ENCODE measurements at places on chromosomes 5 and 9. TPM values are rescaled to one million over a fixed set of nuclear protein-coding genes. Genes with fewer than 3 reads are reported as not detected.

Gene NMUR2
- 0.21 TPM for total RNA-seq

Gene TRPM3
- total RNA-seq = 1.2 TPM

Gene SLC25A2
- not detected for total RNA-seq

Gene SIMC1
- total RNA-seq = 6.8 TPM

Gene ADAMTS13
- total RNA-seq = 2.3 TPM

Gene DMRT3
- total RNA-seq = not detected

Gene KIAA1958
- total RNA-seq = 3.3 TPM

Gene EMB
- total RNA-seq = 35.8 TPM

Gene ENHO
- 0.60 TPM for total RNA-seq

- no peak for DNase-seq
Measured at GRCh38 chr5:139926797-139927503, 116.1 kb downstream of the NRG2 start.

GRCh38 chr5:168681556-168682183 is 102.5 kb upstream of the PANK3 start:
- peak; percentile 81 for DNase-seq

- DNase-seq = no peak
Measured at GRCh38 chr9:135374591-135374990, 105.0 kb upstream of the PPP1R26 start.

DNA sequence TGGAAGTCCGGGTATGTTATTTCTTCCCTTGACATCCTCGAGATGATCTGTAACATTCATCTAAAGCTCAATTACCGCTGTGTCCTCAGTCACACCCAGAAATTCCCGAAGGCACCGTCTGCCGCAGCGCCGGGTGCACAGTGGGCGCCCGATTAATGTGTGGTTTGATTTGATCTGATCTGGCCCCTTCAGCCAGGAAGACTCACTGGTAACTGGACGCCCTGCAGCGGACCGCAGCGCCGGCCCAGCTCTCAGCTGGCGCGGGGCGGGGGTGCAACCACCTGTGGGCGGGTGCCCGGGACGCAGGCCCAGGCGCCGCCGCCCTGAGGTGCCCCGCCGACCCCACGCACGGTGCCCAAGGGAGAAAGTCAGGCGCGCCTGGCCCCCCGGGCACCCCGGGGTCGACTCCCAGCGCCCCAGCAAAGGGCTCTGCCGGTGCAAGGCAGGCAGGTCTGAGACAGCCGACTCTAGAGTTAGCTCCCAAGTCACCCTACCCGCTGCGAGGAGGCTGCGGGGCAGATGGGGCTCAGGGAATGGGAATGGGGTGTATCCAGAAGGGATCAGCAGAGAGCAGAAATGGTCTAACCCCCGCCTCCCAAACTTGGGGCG is 1.7 kb downstream of the EPB41L4B start:
- DNase-seq = peak; percentile 33

DNA sequence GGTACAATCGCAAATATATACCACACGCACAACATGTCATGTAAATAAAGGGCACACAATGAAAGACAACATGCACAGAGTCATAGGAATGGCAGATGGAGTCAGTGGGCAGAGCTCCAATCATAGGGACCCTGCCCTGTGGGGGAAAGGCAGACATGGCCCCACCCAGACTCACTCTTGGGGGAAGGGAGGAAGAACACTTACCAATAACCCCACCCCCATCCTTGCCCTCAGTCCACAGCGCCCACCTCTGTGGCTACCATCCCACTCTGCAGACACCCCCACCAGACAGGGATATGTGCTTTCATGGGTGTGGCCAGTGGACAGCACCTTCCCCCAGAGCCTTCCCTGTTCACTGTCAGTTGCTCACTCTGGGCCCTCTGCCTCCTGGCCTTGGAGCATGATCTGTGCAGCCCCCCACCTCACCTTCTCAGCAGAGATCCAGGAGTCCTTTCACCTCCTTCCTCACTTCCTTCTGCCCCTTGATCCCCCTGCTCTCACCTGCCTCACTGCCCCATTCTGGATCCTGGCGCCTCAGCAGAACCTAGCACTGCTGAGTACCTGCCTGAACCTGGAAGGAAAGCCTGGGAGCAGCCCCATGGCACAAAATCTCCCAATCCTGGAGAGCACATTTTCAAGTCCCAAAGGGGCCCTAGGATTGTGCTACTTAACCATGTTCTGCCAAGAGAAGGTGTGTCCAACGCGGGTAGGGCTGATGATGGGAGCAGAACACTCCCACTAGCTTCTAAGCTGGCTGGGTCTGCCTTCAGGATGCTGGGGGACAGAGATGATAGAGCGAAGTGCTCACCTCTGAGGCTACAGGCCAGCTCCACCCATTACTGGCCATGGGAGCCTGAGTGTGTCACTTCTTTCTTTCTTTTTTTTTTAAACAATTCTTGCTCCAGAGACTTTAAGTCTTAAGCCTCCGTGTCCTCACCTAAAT is 1.5 kb upstream of the PHF19 start:
- DNase-seq = no peak

DNA sequence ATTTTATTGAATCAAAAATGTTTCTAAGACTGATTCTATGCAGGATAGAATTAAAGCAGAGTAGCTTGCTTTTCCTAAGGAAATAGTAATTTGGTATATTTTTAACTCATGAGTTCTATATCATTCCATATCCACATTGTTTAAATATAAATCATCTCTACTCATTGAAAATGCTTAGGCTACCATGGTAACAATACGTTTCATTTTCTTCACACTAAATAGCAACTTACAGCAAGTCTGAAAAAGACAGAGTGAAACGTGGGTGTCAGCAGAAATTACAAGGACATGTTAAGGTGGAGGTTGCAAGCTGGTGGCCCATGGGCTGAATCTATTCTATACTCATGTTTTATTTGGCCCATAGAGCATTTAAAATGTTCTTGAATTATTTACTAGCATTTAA is 487.9 kb downstream of the ARHGEF28 start:
- DNase-seq = no peak

- no peak for DNase-seq
Measured at GRCh38 chr5:145226726-145227125, 608.4 kb downstream of the PRELID2 start.

- DNase-seq = no peak
Measured at GRCh38 chr5:139431706-139432105, 7.6 kb downstream of the DNAJC18 start.

- no peak for DNase-seq
Measured at GRCh38 chr5:142544946-142545649, 140.8 kb downstream of the FGF1 start.

- no peak for DNase-seq
Measured at GRCh38 chr5:16612007-16612406, 4.8 kb downstream of the RETREG1 start.

DNA sequence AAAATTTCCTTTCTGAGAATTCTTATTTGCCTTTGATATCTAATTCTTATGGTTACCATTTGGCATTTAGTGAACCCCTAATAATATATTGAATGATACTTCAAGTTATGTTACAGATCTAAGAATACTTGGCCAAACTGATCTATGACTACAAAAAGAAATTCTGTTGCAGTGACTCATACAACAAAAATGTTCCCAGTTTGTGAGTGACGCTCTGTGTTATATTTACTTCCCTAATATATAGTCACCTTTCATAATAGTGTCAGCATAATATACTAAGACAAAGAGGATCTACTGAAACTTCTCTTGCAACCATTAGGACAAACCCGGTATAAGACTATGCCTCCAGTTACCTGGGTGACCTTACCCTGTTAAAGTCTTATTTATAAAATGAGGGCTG is 216.9 kb upstream of the TLX3 start:
- DNase-seq = no peak

DNA sequence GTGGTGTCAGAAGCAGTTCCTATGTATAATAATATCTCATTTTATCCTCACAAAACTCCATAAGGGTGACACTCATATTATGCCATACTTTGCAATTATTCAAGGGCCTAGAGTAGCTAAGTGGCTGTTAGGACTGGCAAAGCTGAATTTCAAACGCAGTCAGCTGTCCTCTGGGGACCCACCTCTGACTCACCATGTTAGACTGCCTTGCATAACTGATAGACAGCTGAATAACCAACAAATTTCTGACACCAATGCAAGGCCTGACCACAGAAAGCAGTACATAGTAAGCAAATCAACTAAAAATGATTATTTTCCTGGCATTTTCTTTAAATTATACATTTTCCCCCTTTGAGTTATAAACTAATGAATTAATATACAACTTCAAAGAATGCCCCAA is 251.6 kb upstream of the PTGER4 start:
- peak; percentile 66 for DNase-seq

DNA sequence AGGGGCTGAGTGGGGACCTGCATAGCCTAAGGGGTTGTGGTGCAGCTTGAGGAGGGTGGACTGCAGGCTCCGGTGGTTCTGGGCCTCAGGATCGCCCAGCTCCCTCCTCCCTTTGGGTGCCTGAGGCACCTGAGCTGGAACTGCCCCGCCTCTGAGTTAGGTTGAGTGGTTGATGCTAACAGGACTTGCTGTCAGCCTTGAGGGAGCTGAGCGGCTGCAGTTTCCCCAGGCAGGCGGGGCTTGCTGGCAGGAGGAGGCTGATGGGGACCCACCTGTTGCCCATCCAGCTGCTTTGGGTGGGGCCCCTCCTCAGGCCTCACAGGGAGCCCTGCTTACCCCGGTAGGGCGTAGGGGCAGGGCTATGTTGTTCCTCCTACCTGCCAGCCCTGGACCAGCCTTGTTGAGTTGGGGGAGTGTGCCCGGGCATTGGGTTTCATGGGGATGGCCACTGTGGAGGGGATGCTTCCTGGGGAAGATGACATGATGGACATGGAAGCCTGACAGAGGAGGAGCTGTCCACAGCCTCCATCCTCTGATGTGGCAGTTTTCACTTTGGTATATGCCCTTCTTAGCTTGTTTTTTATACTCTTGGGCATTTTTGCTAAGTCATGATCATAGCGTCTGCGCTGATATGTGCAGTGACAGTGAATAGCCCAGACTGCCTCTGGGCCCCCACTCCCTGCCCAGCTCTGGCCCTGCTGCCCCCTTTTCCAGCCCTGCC is 14.3 kb downstream of the WNK2 start:
- DNase-seq = peak; percentile 14

- no peak for DNase-seq
Measured at GRCh38 chr5:6759401-6759800, 46.2 kb downstream of the TENT4A start.

- DNase-seq = no peak
Measured at GRCh38 chr9:20561531-20561930, 60.8 kb downstream of the MLLT3 start.

DNA sequence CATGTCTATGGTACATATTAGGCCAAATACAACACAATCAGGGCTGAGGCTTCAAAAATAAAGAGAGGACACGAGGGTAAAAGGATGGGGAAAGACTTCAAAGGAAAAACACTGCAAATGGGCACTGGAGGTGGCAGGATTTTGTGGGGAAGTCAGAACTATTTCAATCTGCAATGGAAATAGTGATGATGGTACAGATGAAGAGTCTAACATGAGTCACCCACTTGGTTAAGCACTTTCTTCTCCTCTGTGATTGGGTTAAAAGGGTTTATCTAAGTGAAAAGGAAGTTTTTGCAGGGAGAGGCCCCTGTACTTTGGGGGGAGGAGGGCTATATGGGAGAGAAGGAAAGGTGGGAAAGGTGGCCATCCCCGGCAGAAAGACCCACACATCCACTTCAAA is 4.5 kb upstream of the SH3GL2 start:
- no peak for DNase-seq

DNA sequence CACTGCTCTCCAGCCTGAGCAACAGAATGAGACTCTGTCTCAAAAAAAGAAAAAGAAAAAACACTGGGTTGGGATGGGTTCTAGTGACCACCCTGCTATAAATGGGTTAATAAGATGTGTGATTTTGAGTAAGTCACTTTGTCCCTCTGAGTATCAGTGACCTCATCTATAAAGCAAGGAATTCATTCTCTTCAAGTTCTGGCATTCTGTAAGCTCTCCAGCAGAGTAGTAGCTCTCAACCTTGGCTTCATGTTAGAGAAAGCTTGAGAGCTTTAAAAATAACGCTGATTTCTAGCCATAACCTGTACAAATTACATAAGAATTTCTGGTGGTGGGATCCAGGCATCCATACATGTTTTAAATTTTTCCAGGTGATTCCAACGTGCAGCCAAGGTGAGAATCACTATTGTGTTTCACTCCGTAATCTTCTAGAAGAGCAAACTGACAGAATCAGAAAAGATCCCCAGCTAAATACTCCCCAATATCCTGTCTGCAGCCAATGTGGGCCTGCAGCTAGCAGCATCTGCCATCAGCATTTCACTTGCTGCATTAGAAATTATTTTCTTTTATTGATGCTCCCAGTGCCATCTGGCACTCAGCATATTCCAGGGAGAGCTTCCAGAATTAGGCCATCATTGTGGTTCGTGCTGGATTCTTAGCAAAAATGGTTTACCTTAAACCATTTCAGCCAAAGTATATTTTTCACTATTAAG is 109.4 kb downstream of the FEM1C start:
- DNase-seq = no peak

DNA sequence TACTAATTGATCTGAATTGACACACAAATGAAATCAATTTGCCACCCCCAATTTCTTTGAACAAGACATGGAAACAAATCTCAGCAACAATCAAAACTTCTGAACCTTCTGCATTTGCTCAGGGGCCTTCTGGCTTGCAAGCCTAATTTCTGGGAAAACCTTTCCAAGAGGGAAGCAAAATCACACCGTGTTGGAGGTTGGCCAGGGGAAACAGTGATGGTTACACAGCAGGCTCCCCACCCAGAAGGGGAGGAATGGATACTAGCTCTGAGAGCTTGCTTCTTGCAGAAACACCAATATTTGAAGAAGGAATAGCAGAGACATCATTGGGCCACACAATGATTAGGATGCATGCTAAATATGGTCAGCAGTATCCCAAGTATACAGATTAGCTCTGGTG is 488.6 kb upstream of the TRPC7 start:
- DNase-seq = no peak

DNA sequence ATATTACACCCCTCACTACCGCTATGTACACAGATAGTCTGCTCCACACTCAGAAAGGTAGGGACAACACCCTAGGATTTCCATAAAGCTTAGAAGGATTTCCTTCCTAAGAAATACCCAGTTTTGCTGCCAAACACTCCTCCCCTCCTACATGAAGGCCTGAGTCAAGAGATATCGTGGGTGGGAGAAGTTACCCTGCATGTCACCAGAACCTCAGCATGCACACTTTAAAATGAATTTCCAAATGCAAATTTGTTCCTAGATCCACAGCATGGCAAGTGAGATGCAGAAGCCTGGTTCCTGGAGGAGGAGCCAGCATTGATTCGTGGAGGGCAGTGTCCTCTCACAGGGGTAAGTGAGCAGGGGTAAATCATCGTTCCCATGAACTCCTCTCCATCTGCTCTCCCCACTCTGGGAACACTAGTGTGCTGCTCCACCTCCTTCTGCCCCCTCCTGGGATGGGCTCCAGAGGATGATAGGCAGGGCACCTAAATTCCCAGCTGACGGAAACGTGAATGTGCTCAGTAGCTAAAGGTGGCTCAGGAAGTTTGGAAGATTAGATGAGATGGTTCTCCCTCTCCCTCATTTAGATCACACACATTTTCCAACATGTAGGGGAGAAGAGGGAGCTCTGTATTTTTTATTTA is 76.7 kb downstream of the PDE4D start:
- no peak for DNase-seq

GRCh38 chr5:158758675-158759074 is 341.0 kb downstream of the EBF1 start:
- DNase-seq = no peak
